NCI-H1092 treated with DMSO at 0.1 percent for 48 hours (cell line): ENCODE measurements at places on chromosomes 7 and 10.
A peak's percentile ranks its signal among the peaks of the same experiment; 100 is the strongest.

- DNase-seq = no peak
Measured at GRCh38 chr7:76187272-76187671, 14.4 kb upstream of the SRRM3 start.

DNA sequence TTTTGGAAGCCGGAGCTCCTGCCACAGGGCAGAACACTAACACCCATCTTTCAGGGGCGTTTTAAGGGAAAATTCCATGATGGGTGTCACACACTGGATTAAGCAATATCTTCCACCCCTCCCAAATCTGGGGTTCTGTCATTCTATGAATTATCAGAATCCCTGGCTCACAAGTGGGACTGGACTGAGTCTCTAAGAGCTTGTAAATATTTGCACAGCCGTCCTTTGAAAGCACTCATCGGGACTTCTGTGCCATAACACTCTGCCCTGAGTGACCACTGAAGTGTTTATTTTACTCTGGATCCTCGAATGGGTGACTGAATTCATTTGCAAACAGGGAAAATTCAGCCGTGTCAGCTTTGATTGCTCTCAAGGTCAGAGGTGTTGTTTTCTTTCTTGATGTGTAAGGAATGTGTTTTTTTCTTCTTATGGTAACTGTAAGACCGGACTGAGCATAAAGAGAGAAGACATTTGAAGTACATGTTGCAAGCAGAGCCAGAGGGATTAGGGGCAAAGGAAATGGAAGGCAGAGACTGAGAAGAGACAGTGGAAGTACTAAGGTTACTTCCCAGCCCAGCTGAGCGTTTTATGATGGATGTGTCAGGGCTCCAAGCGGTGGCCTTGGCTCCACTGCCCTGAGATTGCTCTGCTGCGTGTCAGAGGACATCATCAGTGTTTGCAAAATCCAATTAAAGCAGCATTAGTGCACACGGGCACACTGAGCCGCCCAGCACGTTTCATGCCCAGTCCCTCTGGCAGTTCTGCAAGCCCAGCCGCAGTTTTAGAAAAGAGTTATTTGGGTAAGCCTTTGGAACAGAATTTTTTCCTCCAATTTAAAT, 17.7 kb upstream of the GTPBP4 start:
- DNase-seq = peak; percentile 73

DNA sequence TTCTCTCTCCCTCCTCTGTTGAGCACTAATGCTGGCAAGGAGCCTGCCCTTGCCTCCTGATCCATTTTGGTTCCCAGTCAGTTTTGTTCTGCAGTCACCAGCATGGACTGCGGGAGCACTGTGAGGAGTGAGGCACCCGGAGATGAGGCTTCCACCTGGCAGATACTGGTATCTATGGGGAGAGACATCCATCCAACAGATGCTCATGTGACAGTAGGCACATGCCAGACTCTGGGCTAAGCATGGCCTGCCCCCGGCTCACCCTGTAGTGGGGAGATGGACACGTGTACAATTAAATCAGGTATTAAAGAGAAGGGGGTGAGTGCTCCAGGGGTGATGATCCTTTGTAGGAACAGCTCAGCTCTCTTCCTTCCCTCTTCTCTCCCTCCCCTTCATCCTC, 74.0 kb upstream of the PODXL start:
- no peak for DNase-seq

- DNase-seq = no peak
Measured at GRCh38 chr10:117925369-117925768, 121.4 kb downstream of the RAB11FIP2 start.

- DNase-seq = no peak
Measured at GRCh38 chr7:82598958-82599357, 155.4 kb upstream of the CACNA2D1 start.

DNA sequence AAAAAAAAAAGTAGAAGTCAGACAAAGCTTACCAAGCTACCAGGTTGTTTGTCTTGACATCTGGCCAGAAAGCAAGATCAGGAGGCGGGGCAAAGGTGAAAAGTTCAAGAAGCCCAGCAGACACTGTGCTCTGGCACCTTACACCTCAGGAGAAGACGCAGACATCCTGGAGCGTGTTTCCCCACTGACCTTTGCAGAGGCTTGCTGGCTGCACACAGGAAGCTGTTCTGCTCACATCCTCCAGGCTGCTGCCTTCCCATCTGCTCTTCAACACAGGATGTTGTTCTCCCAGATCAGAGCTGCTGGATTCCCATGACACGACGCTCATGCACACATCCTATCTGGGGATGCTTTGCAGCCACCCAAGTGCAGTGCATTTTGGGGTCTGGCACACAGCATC, 174.4 kb upstream of the KIAA1217 start:
- no peak for DNase-seq

- no peak for DNase-seq
Measured at GRCh38 chr10:8151086-8151485, 96.6 kb downstream of the GATA3 start.

- DNase-seq = peak; percentile 59
Measured at GRCh38 chr7:123494193-123494796, 40.1 kb downstream of the IQUB start.

DNA sequence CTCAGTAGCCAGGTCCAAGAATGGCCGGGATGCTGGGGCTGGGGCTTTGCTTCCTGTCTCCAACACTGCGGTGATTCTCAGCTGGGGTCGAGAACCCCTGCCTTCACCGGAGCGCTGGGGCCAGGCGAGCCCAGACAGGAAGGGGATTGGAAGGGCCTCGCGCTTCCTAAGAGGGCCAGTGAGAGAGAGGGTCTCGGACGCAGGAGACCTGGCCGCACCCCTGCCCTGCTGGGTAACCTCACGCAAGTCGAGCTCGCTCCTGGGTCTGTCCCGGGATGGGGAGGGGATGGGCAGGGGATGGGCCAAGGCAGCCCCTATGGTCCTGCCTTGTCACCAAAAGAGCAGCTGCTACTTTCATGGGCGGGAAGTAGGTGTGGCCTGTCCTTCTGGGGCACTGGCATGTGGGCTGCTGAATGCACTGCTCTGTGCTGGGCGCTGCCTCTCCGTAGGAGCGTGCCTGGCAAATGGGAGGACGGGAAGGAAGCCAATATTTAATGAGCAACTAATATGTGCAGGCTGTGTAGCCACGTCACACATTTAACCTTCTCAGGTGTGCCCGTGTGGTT, 20.0 kb downstream of the KCNK18 start:
- no peak for DNase-seq

DNA sequence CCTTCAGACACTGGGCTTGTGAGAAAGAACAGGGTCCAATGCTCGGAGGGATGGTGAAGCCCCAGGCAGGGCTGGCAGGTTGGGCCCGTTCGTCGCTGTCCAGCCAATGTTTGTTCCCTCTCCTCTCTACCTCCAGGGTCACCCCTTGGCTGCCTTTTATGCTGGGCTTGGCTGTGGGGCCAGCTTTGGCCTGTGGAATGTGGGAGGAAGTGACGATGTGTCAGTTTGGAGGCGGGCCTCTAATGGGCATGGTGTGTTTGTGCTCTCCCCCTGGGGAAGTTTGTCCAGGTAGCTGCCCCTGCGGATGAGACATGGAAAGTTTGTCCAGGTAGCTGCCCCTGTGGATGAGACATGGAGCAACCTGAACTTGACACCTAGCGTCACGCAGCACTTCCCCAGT, 236.7 kb downstream of the GLRX3 start:
- no peak for DNase-seq

GRCh38 chr7:46028246-46028645, 107.2 kb upstream of the IGFBP3 start:
- DNase-seq = no peak

GRCh38 chr10:32413513-32413912, 32.4 kb upstream of the CCDC7 start:
- DNase-seq = no peak

- no peak for DNase-seq
Measured at GRCh38 chr7:21939858-21940372, 5.8 kb downstream of the CDCA7L start.

- no peak for DNase-seq
Measured at GRCh38 chr10:38047666-38048065, 37.2 kb downstream of the ZNF33A start.

DNA sequence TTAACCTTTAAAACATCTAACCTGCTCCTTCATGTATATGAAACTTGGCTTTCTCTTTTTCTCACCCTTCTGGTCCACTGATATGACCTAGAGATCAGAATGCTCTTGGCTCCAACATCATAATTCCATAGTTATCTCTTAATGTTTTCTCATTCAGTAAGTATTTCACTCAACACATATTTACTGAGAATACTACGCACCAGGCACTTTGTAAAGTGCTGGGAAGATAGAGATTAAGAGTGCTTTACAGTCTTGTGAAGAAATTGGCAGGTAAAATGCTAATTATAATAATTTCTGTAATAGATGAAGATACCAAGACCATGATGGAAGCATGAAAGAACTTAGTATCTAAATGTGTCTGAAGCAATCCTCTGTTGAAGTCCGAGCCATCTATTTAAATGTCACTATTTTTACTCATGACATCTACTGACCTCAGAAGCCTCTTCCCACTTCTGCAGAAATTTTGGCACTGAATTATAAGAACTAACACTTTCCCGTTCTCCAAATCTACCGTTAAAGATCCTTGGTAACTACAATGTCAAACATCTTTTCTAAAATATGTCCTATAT, 116.2 kb downstream of the HBP1 start:
- DNase-seq = no peak

GRCh38 chr7:4775848-4776623, 613 bp downstream of the AP5Z1 start:
- no peak for DNase-seq
